H4 (cell line): ENCODE measurements at places on chromosomes 4 and X.

- no peak for DNase-seq
These were observed 27.7 kb upstream of the TBC1D14 start for GRCh38 chr4:6881908-6882307.

DNA sequence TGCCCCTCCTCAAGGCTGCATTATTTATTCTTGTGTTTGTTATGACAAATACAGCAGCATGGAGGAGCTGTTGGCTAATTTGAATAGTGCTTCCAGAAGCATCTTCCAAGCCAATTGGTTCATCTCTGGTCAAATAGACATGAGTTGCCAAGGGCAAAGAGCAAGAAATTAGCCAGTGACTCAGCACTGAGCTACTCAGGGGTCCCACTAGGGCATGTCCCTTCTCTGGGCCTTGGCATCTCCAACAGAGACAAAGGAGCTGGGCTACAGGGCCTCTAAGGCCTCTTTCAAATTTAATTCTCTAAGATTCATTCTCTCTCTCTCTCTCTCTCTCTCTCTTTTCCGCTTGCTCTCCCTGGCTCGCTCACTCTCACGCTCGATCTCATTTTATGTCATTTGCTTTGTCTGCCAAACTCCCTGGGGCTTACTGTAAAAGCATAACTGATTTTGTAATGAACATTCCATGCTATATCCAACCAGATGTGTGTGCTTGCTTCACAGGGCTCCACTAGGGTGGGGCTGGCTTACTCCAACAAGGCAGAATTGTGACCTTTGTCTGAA is 86.7 kb upstream of the MAGEA4 start:
- peak; percentile 76 for DNase-seq

DNA sequence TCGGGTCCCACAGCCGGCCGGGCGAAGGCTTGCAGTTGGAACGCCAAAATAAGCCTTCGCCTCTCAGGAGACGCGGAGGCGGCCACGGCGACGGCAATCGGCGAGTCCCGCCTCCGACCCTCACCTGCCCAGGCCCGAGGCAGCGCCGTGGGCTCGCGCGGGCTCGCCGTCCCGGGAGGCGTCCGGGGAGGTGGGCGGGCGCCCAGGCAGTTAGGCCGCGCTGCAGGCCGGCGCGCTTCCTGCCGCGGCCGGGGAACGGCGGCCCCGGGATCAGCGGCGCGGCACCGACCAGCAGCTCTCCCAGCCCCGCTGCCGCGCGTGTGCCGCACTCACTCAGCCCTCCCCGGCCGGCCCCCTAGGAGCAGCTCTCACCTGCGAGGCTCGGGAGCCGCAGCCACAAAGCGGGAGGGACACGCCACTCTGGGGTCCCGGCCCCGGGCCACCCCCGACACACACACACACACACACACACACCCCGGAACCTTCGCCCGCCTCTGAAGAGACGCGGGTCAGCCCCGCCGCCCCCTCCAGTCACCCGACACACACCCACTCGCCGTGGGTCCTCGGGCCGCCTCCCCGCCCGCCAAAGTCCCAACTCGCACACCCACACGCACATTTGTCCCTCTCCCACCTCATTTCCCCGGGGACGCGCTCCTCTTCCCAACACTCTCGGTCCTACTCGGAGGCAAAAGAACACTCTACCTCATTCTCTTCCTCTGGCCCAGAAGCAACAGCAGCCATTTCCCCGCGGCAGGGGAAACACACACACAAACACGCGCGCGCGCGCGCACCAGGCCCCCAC is at the start of gene CNOT6L:
CNOT6L (minus strand) TSS at position 767 of the 802 bp plus-strand sequence; CDS start at position 707, 60 bp downstream.
- peak; percentile 13 for DNase-seq

GRCh38 chr4:25031077-25031621 is 403 bp upstream of the LGI2 start:
- no peak for DNase-seq

GRCh38 chrX:42973321-42973720 is 195.4 kb upstream of the PPP1R2C start:
- DNase-seq: no peak

DNA sequence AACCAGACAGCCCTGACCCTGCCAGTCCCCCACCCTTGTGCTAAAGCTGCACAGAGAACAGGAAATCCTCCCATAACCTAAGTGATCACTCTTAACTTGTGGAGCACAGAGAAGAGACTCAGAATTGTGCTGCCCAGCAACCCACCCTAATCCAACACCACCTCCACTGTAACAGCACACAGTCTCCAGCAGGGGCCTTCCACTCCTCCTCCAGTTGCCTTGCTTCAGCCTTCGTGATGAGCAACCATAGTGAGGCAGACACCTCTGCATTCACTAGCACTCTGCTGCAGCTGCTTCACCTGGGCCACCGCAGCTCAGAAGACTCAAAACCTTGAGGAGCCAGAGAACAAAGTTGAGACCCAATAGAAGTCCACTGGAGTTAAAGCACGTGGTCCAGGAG is 7.9 kb upstream of the UGT2B4 start:
- DNase-seq: no peak

DNA sequence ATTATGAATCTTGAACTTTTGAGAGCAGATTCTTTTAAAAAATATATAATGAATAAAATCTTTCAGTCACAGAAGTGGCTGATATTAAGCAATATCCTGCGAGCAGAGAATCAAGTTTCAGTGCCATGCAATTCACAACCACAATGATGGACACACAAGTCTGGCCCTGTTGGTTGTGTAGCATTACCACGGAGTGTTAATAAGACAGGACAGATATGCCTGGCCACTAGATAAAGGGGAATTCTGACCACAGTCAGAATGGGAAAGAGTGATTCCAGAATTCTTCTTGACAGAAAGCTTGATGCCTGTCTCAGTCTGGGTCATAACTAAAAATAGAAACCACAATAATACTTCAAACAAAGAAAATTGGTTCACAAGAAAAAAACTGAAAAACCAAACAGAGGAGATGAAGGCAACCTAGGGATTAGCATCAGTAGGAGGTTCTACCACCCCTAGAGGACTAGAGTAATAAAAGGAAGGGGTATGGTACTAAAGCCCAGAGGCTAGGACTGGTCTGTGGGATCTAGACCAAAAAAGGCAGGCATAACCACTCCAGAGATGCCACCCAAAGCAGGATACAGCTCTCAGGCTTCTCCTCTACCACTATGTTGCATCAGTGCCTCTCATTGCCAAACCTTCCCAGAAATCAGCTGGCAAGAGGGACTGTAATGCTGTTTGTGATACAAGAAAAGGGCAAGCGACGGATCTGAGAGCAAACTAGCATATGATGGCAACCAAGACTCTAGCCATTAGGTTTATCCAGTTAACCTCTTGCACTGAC is 59.0 kb downstream of the RNF150 start:
- DNase-seq: no peak

DNA sequence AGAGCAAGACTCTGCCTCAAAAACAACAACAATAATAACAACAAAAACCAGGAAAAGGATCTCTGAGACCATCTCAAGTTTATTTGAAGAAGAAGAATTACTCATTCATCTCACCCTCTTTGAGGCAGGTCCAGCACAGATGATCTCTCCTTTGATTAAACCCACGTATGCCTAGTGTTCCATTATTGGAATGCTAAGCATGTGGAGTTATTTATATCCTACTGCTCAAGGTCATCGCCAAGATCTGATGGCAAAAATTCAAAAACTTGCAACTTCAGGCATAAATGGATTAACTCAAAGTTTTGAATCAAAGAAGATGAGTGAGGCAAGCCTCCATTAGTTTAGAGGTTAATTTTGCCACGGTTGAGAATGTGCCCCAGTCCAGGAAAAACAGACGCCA is 184.2 kb downstream of the DHRSX start:
- no peak for DNase-seq

DNA sequence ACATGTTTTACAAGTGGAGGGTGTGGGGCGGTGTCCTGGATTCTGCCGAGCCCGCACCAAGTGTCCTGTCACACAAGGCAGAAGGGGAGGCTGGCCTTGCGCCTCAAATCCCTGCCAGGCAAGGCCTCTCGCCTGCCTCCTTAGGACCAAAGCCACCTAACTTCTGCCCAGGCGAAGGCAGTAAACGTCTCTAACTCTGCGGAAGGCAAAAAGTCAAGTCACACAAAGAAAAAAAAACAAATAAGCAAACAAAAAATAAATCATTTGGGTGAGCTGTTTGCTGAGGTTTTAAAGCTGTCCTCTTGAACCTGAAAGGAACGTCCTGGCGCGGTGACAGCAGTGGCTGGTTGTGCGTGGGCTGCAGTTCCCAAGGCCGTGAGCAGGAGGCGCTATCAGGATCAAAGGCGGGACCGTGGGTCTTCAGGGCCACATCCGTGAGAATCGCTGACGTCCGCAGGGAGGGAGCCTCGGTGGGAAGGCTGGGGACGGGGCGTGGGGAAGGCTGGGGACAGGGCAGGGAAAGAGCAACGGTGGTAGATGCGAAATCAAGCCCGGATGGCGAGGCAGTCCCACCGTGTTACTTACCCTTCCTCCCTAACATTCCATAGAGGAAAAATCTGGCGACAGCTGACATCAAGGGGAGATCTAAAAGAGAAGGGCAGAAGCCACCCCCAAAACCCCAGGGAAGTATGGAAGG is 99.1 kb downstream of the TRAPPC11 start:
- DNase-seq: no peak

DNA sequence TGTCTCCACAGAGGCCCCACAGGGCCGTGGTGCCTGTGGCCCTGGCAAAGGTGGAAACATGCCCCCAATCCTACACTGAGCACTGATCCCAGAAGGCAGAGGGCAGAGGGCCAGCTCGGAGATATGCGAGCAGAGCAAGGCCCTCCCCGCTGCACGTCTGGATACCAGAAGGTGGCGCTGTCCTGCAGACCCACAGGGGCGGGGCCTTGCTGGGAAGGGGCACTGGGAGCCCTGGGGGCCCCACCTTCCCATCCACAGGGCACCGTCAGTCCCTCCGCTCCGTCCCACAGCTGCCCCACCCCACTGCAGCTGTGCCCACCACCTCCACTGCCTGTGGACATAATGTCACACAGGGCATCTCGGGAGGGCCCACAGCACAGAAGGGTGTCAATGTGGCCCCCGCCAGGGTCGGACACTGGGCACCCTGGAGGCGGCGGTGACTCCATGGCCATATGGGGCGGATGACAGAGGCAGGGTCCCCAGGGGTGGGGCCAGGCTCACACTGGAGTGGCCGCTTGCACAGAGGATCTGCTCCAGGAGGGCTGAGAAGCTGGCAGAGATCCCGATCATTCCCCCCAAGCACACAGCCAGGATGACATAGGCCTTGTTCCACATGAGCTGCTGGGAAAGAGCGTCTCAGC is 4.8 kb downstream of the SLC49A3 start:
- DNase-seq: peak; percentile 66

GRCh38 chr4:56289934-56290333 is 97.4 kb downstream of the AASDH start:
- DNase-seq: no peak

DNA sequence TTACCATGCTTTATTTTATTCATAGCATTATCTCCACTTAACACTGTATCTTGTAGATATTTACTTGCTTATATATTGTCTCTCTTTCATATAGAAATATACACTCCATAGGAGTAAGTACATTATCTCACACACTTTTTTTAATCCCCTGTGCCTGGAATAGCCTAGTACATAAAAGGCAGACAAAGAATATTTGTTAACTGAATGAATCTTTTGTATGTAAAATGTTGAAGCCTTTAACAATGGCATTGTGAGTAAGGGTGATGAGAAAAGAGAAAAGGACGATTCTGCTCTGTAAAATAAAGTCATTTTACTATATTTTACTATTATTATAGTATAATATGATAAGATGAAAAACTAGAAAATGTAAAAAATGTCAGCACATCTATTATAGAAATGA is 97.7 kb upstream of the PDHA2 start:
- DNase-seq: no peak

- peak; percentile 14 for DNase-seq
These were observed 321.3 kb downstream of the RAB28 start for GRCh38 chr4:13162886-13163285.

DNA sequence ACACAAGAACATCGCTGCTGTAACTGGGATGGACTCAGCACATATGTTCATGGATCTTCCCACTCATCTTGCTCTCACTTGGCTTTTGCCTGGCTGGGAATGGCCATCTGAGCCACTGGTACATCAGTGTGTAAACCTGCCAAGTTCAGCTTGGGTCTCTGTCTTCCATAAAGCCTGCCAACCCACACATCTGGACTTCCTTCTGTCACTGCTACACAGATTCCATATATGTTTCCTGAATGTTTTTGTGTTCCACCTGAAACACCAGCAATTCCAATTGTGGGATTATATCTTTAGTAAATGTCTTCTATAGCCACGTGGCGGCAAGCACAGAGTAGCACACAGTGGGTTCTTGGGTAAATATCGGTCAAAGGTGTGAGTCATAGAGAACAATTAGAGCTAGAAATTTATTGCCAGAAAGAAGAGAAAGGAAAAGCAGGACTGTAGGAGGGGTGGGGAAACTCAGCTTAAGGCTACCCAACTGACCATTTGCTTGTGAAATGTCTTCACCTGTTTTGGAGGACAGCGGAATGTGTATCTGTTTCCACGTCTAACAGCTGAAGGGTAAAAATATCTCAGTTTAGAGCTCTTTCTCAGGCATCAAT is 125.9 kb downstream of the MFAP3L start:
- peak; percentile 27 for DNase-seq

DNA sequence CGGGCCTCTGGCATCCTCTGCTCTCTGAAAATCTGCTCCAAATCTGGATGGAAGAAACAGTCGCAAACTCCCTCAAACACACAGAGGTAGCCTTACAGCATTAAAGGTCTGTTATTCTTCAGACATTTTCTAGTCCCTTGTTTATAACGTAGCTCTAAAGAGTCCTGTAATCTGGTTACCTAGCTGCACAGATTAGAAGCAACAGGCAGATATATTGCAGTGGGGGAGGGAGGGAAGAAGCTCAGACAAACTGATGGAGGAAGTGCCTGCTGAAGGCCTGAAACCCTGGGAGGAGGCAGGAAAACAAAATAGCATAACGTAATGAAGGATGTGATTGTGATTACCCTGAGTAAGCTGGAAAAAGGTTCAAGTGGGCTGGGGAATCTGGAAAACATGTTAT is 39.4 kb downstream of the ZCCHC12 start:
- no peak for DNase-seq

GRCh38 chr4:179071131-179071530 is 1628.9 kb upstream of the AGA start:
- no peak for DNase-seq

DNA sequence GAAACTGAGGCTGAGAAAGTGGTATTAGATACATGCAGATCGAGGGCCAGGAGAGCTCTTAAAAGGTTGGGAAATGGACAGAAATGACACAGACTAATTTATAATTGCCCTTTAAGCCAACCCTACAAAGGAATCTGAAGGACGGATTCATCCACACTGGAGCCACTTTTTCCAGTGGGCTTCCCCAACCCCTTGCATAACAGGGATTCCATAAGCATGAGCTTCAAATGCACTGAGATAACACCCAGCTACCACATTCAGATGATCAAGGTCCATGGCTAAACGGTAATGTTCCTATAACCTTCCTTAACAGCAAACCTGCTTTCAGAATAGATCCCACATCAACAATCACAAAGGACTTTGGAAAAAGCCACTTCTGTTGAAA is 34.2 kb downstream of the PLAC1 start:
- no peak for DNase-seq
